Sciatic nerve (tissue), 2 donors: ENCODE measurements at places on chromosomes 12 and 14.

GRCh38 chr14:21575661-21576060 is 4.2 kb downstream of the OR10G3 start:
- no peak for DNase-seq

DNA sequence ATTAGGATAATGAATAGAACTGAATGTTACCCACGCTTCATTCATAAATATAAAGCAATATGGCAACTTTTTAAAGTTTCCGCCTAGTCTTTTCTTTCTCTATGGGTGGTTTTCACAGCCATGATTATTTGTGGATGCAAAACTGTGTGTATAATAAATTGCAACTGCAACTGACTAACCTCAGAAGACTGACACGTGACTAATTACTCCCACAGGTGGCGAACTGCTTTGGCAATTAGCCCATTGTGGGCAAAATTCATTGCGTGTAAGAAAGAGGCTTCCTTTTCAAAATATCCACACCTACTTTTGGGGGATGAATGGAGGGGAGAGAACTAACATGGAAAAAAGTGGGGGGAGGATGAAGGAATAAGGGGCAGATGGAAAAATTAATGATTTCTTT is 79.0 kb downstream of the SLC25A21 start:
- no peak for DNase-seq

DNA sequence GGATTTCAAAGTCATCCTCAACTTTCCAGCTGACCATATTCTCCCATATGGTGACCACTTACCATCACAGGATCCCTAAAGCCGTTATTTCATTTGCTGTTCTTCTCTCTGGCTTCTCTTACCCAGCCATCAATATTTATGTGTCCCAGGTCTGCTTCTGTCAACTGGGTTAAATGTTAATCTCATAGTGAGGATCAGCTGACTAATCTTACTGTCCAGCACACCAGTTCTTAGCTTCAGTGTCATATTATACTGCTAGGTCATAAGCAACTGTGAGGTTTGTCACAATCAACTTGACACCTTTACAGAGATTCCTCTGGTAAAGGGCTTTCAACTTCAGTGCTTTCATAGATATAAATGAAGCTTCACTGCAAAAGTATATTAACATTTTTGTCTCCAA is 294.4 kb downstream of the DIO2 start:
- DNase-seq, result no peak

- no peak for DNase-seq
Measured at GRCh38 chr12:16281157-16281556, 3.7 kb upstream of the SLC15A5 start.

- DNase-seq, result no peak
Measured at GRCh38 chr14:90641615-90642243, 174.5 kb downstream of the TTC7B start.

- DNase-seq, result no peak
Measured at GRCh38 chr14:85391892-85392291, 138.1 kb upstream of the FLRT2 start.

- no peak for DNase-seq
Measured at GRCh38 chr12:129559776-129560175, 344.0 kb downstream of the TMEM132D start.

DNA sequence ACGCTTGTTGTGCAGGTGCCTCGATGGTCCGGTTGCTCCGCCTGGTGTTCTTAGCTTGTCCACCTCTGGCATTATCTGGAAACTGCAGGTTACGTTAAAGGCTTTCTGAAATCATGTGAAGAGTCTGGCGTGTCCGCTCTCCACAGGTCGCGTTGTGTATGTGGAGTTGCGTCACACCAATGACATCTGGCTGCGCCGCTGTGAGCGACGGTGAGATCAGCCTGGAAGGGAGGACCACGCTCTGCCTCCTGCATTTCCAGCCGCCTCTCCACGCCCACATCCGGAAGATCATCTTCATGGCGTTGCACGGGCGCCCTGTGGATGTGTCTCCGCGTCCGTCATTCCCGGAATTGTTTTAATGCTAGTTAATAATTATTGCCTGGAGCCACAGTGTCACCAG is 50.6 kb upstream of the GALNT9 start:
- no peak for DNase-seq

DNA sequence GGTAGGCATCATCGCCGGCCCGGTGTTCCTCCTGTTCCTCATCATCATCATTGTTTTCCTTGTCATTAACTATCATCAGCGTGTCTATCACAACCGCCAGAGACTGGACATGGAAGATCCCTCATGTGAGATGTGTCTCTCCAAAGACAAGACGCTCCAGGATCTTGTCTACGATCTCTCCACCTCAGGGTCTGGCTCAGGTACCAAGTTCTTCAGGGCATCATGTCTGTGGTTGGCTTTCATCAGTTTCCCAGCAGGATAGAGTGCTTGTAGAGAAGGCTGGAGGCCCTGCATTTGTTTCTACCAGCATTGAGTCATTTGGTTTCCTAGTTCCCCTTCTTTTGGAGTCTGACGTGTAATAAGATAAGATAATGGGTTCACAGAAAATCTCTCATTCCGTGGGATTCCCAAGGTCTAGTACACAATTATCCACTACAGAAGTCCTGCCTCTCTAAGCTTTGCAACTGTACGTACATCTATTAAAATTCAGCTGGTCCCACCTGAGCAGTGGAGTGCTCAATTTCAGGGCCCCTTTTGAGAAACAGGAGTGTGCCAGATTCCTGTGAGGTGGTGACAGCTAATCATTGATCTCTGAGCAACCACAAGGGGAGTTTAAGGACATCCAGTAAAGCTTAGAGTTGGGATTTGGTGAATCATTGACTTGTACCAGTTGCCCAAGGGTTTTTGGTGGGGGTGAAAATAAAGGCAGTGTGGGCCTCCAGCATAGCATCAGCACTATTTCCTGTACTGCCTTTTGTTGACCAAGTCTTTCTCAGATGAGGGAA is 25.1 kb downstream of the ACVR1B start:
- no peak for DNase-seq

- no peak for DNase-seq
Measured at GRCh38 chr14:74566174-74567141, 45.6 kb downstream of the LTBP2 start.

DNA sequence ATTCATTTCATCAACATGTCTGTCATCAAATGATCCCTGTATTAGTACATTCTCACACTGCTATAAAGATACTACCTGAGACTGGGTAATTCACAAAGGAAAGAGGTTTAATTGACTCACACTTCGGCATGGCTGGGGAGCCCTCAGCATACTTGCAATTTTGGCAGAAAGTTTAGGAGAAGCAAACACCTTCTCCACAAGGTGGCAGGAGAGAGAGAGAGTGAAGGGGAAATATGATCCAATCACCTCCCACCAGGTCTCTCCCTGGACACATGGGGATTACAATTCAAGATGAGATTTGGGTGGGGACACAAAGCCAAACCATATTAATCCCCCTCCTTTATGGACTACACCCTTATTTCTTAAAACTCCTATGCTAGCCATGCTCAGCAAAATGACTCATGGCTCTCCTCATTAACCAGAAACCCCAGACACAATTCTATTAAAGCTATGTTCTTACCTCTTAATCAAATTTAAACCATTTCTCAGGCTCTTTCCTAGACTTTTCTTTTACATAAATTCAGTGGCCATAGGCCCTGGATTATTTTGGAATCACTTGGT is 932.3 kb downstream of the FLRT2 start:
- DNase-seq, result no peak

DNA sequence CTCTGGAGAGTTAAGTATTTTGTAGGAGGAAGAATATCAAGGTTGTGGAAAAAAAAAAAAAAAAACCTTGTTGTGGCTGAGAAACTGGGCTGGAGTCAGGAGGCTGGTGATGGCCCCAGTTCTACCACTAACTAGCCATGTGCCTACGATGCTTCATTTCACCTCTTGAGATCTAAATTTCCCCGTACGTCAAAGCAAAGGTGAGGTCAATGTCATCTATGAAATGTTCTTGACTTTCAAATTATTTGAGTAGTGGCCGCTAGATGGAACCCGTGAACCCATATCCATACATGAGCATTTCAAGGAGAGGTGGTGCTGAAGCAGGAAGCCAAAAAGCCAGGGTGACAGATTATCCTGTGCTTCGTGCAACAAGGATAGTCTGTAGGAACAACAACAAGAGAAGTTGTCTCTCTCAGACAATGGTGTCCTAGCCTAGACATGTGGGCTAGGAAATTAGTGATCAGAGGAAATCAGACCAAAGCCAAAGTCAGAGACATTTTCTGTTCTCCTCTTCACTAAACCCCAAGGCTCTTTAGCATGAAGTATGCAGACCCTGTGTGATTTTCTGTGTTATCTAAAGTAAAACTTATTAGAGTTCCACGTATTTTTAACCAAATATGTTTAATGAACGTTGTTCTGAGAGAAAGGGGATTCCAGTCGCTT is 95.5 kb upstream of the ETV6 start:
- no peak for DNase-seq

GRCh38 chr12:28604240-28604639 is 414.0 kb downstream of the CCDC91 start:
- DNase-seq, result no peak

- no peak for DNase-seq
Measured at GRCh38 chr12:78308701-78309100, 478.0 kb downstream of the NAV3 start.

- no peak for DNase-seq
Measured at GRCh38 chr14:54929556-54929955, 26.9 kb upstream of the GCH1 start.

DNA sequence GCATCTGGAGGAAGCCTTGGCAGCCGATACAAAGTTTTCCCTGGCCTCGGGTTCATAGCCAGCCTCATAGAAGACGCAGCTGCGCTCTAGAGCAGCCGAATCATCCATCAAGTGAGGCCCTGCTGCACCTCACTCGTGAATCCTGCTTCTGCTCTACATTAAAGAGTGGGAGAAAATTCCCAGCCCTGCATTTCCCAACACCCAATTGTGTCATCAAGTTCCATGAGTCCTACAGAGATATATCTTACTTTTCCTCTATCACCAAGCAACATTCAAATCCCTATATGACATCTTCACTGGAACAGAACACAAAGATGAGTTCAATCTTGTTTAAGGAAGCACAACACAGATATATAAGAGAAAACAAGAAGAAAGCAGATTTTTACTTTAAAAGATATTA is 139.3 kb downstream of the TTC7B start:
- no peak for DNase-seq

GRCh38 chr12:69456239-69456638 is 13.9 kb upstream of the FRS2 start:
- DNase-seq, result no peak

GRCh38 chr12:31456562-31456961 is 130.6 kb upstream of the SINHCAF start:
- no peak for DNase-seq

- no peak for DNase-seq
Measured at GRCh38 chr14:99357916-99358390, 86.0 kb upstream of the BCL11B start.
